ENCODE measurements at places on chromosomes 16 and 17.

GRCh38 chr16:57509231-57509923 lies 23.1 kb upstream of the DOK4 start:
- DNase-seq, result no peak

- DNase-seq, result no peak
These were observed 34.6 kb downstream of the ERN1 start for GRCh38 chr17:64095144-64095882.

DNA sequence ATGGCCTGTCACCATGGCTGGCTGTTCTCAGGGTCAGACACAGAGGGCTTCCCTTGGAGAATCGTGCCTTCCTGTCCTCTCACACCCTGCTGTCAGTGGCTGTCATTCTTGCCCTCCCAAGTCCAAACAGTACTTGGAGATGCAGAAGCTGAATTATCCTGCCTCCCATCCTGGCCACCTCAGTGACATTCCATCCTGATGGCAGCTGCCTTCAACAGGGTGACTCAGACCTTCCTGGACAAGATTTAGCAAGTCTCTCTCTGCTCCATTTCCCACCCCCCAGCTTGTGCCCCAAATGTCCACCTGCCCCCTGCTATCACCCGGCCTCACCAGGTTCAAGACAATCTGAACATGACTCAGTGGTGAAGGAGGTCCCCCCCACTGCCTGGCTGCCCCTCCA lies 4.8 kb upstream of the KRT36 start:
- no peak for DNase-seq

GRCh38 chr17:78432226-78433012 lies 54.0 kb downstream of the PGS1 start:
- no peak for DNase-seq

DNA sequence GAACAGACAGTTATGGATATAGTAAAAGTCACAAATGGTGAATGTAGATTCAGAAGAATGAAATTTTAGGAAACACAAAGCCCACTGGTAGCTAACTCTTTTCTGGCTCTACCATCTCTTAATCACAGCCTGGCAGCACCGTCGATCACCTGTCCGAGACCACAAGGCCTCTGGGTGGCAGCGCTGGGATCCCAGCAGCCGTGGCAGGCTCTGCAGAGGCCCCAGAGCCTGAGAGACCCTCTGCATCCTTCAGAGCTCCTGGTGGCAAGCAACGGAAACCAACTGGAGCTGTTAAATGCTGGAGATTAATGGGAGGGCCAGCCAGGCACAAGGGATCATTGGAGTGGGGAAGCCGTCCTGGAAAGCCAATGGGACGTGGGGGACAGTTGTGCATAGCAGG lies 26.3 kb downstream of the LAT start:
- no peak for DNase-seq

- DNase-seq, result no peak
These were observed 2.2 kb upstream of the BICDL2 start for GRCh38 chr16:3038896-3039295.

GRCh38 chr17:13426991-13427390 lies 174.7 kb downstream of the HS3ST3A1 start:
- no peak for DNase-seq

- no peak for DNase-seq
These were observed 156.1 kb upstream of the CDH13 start for GRCh38 chr16:82470620-82471152.
